Stimulated activated effector memory CD8-positive, alpha-beta T cell treated with anti-CD3 and anti-CD28 coated beads, Interleukin-12 subunit alpha, Interleukin-12 subunit beta, amount 100 ng/mL, for 72 hours (primary cell): ENCODE measurements at places on chromosomes 3 and 15.

DNA sequence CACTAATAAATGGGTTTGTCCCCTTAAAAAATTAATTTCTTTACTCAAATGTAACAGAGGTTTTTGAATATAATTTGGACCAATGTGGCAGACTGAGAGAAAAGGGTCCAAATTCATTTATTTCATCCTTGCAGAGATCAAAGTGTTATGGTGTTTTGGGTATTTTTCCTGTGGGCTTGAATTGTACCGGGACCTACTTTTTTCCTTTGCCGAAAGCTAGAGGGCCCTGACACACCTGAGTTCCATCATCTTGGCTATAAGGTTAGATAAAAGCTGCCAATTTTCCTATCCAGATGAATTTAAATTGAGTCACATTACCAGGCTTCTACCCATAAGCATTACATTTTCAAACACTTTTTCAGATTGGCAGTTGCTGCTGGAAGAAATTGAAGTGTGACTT lies 908 bp downstream of the CCNB2 start:
- DNase-seq, result no peak

- no peak for DNase-seq
Measured at GRCh38 chr3:145906755-145907154, 254.2 kb downstream of the PLOD2 start.

DNA sequence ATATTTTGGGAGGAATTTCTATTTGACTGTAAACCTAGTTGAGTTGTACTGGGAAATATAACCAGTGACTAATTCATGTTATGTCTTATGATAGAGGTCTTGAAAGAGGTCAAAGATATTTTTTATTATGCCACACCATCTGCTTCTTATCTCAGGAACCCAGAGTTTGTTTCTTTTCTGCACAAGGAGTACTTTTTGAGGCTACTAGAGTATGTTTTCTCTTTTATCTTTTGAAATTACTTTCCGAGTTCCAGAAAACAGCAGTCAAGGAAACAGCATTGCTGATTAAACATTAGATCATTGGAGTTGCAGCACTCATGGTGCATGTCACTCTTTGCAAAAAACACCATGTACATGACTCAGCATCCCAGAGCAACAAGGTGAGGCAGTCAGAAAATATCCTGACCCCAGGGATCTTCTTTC lies 645.8 kb upstream of the NR2F2 start:
- DNase-seq, result no peak

DNA sequence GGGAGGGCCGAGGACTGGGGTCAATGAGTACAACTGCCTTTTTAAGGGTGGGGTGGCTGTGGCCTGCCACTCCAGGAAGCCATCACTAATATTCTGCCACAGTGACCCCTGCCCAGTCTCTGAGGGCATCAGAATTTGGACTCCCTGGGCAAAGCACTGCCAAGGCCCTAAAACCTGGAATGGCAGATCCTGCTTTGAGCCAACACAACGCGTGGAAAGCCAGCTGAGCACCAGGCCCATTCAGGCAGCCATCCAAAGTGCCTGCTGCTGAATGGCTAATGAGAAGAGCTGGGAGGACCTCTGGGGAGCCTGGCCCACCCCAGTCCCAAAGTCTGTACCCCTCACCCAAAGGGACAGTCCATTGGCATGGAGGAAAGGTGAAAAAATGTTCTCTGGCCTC lies 5.0 kb downstream of the TWF2 start:
- no peak for DNase-seq

DNA sequence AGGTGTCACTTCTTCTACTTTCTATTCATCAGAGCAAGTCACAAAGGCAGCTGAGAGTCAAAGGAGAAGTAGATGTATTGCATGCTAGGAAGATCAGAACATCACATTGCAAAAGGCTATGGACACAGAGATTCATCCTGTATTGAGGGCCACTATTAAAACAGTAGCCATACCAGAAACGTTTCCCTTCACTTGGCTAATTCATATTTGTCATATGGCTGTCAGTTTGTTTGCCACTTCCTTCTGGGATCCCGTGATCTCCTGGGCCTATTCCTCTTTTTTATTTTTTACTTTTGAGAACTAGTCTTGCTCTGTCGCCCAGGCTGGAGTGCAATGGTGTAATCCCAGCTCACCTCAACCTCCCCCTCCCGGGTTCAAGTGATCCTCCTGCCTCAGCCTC lies 184.0 kb upstream of the SATB1 start:
- no peak for DNase-seq

DNA sequence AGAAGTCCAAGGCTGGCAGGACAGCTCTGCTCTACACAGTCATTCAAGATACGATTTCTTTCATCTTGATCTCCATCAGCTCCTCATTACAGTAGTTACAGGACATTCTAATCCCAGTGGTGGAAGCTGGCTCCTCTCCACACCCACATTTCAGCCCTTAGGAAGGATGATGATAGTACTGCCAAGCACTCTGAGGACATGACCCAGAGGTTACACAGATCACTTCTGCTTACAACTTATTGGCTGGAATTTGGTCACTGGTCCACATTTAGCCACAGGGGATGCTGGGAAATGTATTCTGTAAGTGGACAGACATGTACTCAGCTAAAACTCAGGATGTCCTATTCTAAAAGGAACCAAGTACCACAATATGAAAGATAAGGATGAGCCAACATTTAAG lies 77.1 kb downstream of the IQCH start:
- DNase-seq, result no peak
